ENCODE measurements at places on chromosomes 2 and 18.

DNA sequence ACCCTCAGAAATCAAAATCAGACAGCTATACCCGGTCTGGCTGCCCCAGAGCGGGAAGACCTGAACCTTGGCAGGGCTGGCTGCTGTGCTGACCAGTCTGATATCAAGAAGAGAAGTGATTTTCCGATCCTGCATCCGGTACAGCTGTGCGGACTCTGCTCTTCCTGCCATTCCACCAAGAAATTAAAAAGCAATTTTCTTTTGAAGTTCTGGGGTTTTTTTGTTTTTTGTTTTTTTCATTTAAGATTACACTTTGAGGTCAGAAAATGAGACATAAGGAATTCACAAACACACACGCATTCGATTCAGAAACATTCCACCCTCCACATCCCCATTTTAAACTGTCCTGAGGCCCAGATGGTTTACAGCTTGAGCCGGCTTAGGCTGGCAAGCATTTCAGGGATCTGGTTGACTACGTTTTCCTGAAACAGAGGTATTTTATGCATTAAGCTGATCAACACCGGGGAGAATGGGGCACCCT is 156.5 kb downstream of the COL6A3 start:
- no peak for DNase-seq

GRCh38 chr18:27314996-27315395 is 129.9 kb upstream of the CHST9 start:
- no peak for DNase-seq

DNA sequence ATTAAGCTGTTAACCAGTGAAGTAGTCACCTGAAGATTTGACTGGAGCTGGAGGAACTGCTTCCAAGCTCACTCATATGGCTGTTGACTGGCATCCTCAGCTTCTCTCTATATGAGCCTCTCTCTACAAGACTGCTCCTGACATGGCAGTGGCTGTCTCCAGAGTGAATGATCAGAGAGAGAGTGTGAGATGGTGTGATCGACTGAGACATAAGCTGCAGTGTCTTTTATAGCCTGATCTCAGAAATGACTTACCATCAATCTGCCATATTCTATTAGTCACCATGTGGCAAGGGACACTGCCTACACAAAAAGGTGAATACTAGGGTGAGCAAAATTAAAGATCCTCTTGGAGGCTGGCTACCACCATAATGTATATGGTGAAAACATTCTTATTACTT is 7.8 kb upstream of the RBMS1 start:
- DNase-seq: no peak

DNA sequence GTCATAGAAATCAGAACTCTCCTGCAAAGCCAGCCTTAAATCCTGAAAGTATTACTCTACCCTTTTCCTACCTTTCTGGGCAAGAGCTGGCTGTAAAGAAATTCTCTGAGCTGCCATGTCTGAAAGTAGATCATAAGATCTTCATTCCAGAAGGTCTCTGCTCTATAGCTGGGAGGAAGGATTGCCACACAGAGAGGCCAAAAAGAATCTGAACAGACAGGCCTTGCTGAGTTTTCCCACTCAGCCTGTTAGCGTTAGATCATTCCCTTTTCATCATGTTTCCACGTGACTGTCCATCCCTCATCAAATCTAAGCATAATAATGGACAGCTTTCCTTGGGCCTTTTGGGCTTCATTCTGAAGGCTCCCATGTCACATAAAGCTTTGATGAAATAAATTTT is 43.2 kb upstream of the FHL2 start:
- no peak for DNase-seq

DNA sequence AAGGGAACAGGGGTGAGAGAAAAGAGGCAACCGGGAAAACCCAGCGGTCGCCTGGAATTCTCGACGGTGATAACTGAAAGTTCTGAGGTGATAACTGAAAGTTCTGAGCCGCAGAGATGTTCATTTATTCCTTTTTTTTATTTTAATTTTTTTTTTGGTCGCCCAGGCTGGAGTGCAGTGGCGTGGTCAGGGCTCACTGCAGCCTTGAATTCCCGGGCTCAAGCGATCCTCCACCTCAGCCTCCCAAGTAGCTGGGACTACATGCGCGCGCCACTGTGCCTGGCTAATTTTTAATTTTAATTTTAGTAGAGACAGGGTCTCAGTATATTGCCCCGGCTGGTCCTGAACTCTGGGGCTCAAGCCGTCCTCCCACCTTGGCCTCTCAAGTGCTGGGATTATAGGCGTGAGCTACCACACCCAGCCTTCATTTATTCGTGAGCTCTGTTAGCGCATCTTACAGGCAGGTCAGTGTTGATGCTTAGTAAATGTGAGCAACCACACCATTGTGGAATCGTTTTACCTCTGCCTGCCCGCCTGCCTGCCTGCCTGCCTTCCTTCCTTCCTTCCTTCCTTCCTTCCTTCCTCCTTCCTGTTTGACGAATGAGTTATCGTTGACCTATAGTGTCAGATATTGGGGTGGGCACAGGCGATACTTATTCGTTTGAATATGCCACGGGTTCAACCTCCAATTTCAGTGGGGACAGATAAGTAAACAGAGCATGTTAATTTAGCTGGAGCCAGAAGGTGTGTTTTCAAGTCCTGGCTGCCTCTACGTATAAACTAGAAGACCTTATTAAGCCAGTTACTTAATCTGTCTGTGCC is 557 bp upstream of the E2F6 start:
- DNase-seq: no peak

DNA sequence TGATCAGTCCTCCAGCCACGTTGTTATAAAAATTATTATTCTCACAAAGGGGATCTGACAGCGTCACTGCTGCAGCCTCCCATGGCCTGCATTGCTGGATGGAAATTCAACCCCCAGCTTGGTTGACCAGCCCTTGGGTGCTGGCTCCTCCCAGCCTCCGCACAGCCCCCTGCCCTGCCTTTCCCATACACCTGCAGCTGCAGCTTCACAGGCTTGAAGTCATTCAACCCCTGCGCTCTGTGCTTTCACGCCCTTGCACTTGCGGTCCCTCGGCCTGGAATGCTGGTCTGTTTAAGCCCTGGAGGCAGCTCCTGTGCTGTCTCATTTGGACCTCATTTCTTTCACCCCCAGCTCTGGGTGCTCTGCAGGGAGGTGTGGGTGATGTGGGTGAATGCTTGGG is 860 bp upstream of the CD8A start:
- peak; percentile 58 for DNase-seq

- no peak for DNase-seq
These were observed 72.6 kb downstream of the TXNL1 start for GRCh38 chr18:56565551-56566345.

GRCh38 chr2:190603374-190603773 is 45.5 kb upstream of the NAB1 start:
- DNase-seq: no peak
